ENCODE measurements at places on chromosomes 7 and 10. TPM values are rescaled to one million over a fixed set of nuclear protein-coding genes. Genes with fewer than 3 reads are reported as not detected.
A peak's percentile ranks its signal among the peaks of the same experiment; 100 is the strongest.

Gene CALCR
- not detected for total RNA-seq

Gene PSD
- 88.5 TPM for total RNA-seq

Gene ADCYAP1R1
- total RNA-seq: 0.71 TPM

Gene TRIM73
- total RNA-seq: 11.2 TPM

Gene ZNF37A
- total RNA-seq: 21.1 TPM

Gene HECW1
- total RNA-seq: 68.7 TPM

Gene UTF1
- total RNA-seq: 0.61 TPM

Gene STEAP4
- total RNA-seq: not detected

Gene SNX10
- total RNA-seq: 6.1 TPM

Gene CTAGE4
- total RNA-seq: 0.17 TPM

Gene SH2B2
- 11.6 TPM for total RNA-seq

Gene IGF2BP3
- 47.0 TPM for total RNA-seq

Gene ADAM22
- 91.9 TPM for total RNA-seq

GRCh38 chr7:114084472-114085312 is 165.9 kb upstream of the PPP1R3A start:
- H3K4me3 ChIP-seq: peak overlapping the region; percentile 91
- peak; percentile 50 for DNase-seq
- H3K4me1 ChIP-seq: peaks cover 22% of the 10 kb centered on the region
- H3K36me3 ChIP-seq: no peaks in the 10 kb centered on the region

GRCh38 chr10:28685717-28686116 is 8.4 kb downstream of the BAMBI start:
- no peak for DNase-seq
- peaks cover 5% of the 10 kb centered on the region for H3K27me3 ChIP-seq
- no peaks in the 10 kb centered on the region for H3K36me3 ChIP-seq
- no peak overlapping the region for H3K4me3 ChIP-seq
- H3K27ac ChIP-seq: no peak overlapping the region

GRCh38 chr7:11865671-11866070 is 33.7 kb upstream of the THSD7A start:
- peaks cover 11% of the 10 kb centered on the region for H3K36me3 ChIP-seq
- H3K4me1 ChIP-seq: no peaks in the 10 kb centered on the region
- H3K27me3 ChIP-seq: no peaks in the 10 kb centered on the region
- no peak overlapping the region for H3K4me3 ChIP-seq

GRCh38 chr10:69091143-69091651 is 3.3 kb downstream of the SRGN start:
- H3K27me3 ChIP-seq: peaks cover 1% of the 10 kb centered on the region
- H3K4me1 ChIP-seq: no peaks in the 10 kb centered on the region
- H3K36me3 ChIP-seq: no peaks in the 10 kb centered on the region
- no peak for DNase-seq

DNA sequence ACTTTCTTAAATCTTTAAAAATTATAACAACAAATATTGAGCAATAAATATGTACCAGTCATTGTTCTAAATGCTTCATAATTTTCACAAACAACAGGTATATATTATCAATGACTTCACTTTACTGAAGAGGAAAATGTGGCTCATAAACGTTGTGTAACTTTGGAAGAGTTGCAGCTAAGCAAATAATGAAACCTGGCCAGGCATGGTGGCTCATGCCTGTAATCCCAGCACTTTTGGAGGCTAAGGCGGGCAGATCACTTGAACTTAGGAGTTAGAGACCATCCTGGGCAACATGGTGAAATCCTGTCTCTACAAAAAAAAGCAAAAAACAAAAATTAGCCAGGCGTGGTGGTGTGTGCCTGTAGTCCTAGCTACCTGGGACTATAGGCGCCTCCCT is 71.9 kb upstream of the AMPH start:
- peaks cover 4% of the 10 kb centered on the region for H3K36me3 ChIP-seq
- H3K27me3 ChIP-seq: peaks cover 4% of the 10 kb centered on the region
- no peak for DNase-seq
- H3K4me3 ChIP-seq: no peak overlapping the region
- H3K27ac ChIP-seq: no peak overlapping the region
- H3K4me1 ChIP-seq: peaks cover 1% of the 10 kb centered on the region

GRCh38 chr7:142185801-142186200 is 72.1 kb downstream of the PRSS58 start:
- no peak overlapping the region for H3K4me3 ChIP-seq
- H3K27ac ChIP-seq: no peak overlapping the region
- DNase-seq: no peak
- H3K36me3 ChIP-seq: no peaks in the 10 kb centered on the region
- peaks cover 2% of the 10 kb centered on the region for H3K27me3 ChIP-seq
- no peaks in the 10 kb centered on the region for H3K4me1 ChIP-seq

DNA sequence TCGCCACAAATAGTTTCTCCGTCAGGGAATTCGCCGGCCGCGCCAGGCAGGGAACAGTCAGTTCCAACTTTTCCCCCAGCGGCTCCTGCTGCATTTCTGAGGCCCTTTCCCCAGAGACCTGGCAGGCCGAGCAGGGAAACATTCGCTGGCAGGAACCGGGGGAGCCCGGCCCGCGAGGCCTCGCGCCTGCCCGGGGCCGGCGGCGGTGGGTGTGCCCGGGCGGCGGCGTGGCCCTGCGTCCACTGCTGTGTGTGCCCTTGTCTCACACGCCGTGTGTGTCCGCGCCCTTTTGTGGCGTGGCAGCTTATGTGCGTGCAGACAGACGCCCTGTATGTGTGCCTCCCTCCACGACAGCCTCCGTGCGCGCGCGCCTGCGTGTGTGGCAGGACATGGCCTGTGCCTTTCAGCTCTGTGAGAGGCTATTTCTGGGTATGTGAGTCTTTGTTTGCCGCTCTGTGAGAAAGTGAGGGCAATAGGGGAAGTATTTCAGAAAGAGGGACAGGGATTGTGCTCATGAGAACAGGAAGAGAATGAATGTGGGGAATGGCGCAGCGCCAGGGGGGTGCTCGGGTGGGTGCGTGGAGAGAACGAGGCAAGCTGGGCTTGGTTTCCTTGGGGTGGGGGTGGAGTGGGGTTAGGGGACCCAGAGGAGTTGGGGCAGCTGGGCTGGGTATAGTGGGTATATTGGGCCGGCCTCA is 689 bp upstream of the SMARCD3 start:
- H3K27me3 ChIP-seq: peaks cover 33% of the 10 kb centered on the region
- peak overlapping the region; percentile 58 for H3K4me3 ChIP-seq
- no peak overlapping the region for H3K27ac ChIP-seq
- H3K4me1 ChIP-seq: peaks cover 17% of the 10 kb centered on the region
- peak; percentile 46 for DNase-seq

DNA sequence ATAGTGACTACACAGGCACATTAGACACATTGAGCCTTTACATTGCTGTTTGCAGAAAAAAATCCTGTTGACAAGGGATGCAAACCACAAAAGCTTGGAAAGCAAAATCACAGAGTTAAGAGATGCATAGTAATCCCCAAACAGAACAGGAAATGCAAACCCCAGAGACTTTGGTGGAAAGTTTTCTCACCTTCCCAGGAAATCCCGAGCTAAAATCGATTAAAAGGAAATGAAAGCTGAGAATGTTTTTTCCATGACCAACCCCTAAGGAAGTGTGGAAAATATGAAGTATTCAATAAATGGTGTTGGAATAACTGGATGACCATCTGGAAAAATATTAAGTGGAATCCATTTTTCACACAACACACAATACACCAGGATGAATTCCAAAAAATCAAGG is 598.7 kb downstream of the GRID1 start:
- no peak for DNase-seq
- no peak overlapping the region for H3K4me3 ChIP-seq
- peaks cover 16% of the 10 kb centered on the region for H3K4me1 ChIP-seq
- H3K27me3 ChIP-seq: peaks cover 2% of the 10 kb centered on the region

- no peaks in the 10 kb centered on the region for H3K36me3 ChIP-seq
- no peaks in the 10 kb centered on the region for H3K27me3 ChIP-seq
- H3K4me3 ChIP-seq: no peak overlapping the region
- DNase-seq: no peak
- H3K4me1 ChIP-seq: peaks cover 11% of the 10 kb centered on the region
These were observed 8.5 kb downstream of the ASAH2 start for GRCh38 chr10:50242777-50243176.

- peaks cover 5% of the 10 kb centered on the region for H3K4me1 ChIP-seq
- no peak overlapping the region for H3K4me3 ChIP-seq
- H3K36me3 ChIP-seq: no peaks in the 10 kb centered on the region
- DNase-seq: no peak
These were observed 39.3 kb downstream of the OGDH start for GRCh38 chr7:44645696-44646095.

DNA sequence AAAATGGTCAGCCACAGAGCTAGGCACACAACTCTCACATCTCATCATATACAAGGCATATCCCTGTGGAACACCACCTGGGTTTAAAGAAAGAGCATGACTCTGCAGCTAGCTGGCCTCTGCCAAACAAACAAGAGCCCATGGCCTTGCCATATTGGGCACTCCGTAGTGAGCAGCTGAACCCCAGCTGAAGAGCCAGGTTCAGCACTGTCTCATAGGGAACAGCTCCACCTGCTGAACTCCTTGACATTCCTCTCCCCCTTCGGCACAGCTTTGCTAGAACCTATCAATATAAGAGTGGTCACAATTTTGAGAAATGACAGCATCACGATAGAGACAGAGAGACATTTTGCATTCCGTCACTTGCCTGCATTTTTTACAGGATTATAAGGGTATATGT is 20.0 kb downstream of the SORCS1 start:
- no peak overlapping the region for H3K4me3 ChIP-seq
- H3K4me1 ChIP-seq: no peaks in the 10 kb centered on the region
- no peaks in the 10 kb centered on the region for H3K27me3 ChIP-seq
- H3K36me3 ChIP-seq: no peaks in the 10 kb centered on the region

DNA sequence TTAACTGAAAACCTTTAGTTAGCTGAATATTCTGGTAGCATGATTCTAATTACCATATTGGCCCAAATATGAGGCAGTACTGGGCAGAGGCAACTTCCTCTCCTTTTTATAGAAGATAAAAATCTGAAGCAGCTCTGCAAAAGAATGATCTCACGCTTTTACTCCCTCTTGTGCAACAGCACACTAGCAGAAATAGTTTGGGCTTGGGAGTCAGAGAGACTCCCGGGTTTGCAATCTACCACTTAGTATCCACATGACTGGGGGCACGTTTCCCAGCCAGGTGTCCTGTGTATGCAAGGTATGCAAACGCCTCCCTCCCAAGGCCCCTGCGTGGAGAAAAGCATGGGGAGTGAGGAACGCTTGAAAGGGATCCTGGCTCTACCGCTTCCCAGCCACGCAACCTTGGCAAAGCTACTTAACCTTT is 47.2 kb upstream of the RHEB start:
- no peaks in the 10 kb centered on the region for H3K36me3 ChIP-seq
- H3K27ac ChIP-seq: no peak overlapping the region
- peaks cover 5% of the 10 kb centered on the region for H3K4me1 ChIP-seq
- DNase-seq: no peak
- no peak overlapping the region for H3K4me3 ChIP-seq

DNA sequence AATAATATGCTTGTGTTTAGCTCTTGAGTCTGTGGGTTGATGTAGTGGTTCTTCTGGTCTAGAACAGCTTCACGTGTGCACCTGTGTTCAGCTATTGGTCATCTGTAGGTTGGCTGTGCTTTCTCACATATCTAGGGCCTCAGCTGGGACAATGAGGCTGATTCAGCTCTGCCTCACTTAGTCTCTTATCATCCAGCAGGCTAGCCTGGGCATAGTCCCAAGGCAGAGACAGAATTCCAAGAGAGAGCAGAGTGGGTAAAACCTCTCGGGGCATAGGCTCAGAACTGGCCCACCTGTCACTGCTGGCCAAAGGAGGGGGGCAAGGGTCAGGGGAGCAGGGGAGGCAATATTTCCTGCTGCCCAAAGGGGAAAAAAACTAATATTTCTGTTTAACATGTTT is 32.0 kb upstream of the MXI1 start:
- DNase-seq: no peak
- peaks cover 6% of the 10 kb centered on the region for H3K4me1 ChIP-seq
- no peak overlapping the region for H3K4me3 ChIP-seq
- peaks cover 8% of the 10 kb centered on the region for H3K27me3 ChIP-seq
- no peak overlapping the region for H3K27ac ChIP-seq

DNA sequence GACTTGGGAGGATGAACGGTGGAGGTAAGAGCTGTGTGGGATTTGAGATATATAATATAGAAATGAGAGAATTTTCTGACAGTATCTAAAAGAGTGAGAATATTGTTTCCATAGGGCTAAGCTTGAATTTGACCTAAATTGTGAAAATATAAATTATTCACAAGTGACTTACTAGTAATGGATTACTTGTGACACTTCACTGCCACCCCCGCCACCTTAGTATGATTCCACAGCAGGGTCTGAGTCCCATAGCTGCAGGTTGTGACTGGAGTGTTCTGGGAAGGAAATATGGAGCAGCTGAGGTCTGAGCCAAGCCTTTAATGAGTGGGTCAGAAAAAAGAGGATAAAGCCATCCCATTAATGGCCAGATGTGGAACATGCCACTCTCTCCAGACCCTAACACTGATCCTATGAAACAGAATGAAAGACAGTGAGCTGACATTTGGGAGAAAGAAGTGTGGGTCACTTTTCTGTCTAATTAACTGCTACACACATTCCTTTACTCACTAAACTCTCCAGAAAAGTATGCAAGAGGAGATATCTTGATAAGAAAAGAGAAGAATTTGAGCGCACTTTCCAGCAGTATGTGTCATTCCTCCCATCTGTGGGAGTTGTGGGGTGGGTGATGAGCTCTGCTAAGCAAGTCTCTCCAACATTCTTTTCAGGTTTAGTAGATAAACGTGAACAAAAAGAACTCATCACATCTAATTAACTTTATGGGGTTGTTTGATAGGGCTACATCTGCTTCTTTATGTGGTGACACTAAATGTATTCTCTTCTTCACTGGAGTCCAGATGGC is 1193.4 kb downstream of the SORCS3 start:
- H3K36me3 ChIP-seq: no peaks in the 10 kb centered on the region

DNA sequence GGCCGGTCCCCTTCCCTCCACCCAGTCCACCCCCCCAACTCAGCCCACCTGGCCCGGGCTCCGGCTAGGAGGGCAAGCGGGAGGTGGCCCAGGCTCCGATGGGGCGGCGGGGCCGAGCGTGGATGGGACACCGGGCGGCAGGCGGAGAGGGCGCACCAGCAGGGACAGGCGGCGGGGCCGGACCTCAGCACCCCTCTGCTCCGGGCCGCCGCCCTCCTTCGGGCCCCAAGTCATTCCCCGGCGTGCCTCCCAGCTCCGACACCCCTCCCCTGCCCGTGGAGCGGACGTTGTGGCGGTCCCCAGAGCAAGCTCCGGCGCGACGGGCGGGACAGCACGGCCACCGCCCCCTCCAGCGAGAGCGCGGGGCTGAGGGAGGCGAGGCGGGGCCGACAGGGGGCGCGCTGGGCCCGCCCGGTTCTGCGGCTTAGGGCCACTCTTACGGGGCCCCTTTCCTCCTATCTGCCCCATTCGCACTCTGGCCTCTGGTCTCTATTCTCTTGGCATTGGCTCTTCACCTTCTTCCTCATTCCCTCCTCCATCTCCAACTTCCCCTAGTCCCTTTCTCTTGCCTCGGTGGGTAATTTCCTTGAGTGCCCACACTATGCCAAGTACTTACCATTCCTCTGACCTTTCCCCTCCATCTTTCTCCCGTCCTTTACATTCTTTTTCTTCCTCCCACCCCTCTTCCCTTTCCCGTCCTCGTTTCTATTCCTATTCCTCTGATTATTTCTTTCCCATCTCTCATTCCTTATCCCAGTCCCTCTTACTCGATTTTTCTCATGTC is 701 bp upstream of the GBX1 start:
- H3K27me3 ChIP-seq: peaks cover 26% of the 10 kb centered on the region
- H3K4me3 ChIP-seq: peak overlapping the region; percentile 81
